CD4-positive, alpha-beta T cell treated with Interleukin-21 for 1 hour (primary cell): ENCODE measurements at places on chromosomes 7 and 10.

- DNase-seq = no peak
These were observed 14.5 kb downstream of the FAM24B start for GRCh38 chr10:122864901-122865300.

DNA sequence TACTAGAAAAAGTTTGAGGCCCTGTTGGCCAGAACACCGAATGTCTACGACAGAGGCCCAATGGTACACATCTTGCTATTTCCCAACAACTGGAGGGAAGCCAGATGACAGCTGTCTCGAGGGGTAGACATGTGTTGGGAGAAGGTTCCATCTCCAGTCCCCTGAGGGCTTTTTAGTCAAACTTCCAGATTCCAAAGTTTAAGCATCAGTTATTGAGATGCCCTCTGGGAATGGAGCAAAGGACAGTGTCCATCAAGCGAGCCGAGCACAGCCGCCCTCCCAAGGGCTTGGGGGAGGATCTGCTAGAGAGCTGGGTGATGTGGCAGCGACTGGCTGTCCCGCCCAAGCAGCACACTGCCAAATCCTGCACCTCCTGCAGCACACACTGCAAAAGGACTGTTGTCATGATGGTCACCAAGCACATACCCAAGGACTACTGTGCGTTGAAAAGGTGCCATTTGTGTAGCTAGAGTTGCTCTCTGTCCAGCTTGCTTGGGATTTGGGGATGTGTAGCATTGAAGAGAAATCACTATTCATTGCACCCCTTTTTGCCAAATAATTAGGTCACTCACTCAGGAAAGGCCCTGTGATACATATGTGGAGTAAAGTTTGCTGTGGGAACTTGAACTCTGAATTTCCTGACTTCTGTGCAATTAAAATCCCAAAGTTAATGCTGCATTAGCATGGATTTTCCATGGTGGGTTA, 164.6 kb downstream of the TRIL start:
- no peak for DNase-seq

GRCh38 chr10:93180482-93180931, 106.8 kb downstream of the CYP26A1 start:
- no peak for DNase-seq

DNA sequence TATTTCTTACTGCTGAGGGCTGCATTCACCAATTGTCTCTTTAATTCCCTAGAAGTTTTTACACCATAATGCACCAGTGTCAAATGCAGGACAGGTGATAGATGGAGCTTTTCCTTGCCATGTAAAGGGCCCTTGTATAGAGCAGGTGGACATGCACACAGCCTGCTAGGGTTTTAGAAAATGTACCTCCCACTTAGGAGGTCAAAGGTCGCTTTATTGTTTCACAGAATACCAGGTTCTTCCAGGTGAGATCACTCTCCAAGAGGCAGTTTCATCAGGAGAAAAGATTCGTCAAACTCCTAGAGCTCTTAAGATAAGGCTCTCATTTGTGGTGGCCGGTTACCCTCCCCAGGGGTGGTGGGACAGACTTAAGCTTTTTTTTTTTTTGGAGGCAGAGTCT, 215.8 kb downstream of the PHTF2 start:
- no peak for DNase-seq
